ENCODE measurements at places on chromosomes 6 and 20. TPM values are rescaled to one million over a fixed set of nuclear protein-coding genes. Genes with fewer than 3 reads are reported as not detected.

Gene CITED2
- total RNA-seq: 303 TPM

Gene CDSN
- total RNA-seq: not detected

Gene HEY2
- not detected for total RNA-seq

Gene LPIN3
- total RNA-seq: 10.8 TPM

Gene MEI4
- not detected for total RNA-seq

Gene FAM83B
- total RNA-seq: not detected

Gene RNF39
- total RNA-seq: not detected

Gene POU5F1
- total RNA-seq: not detected

Gene MUCL3
- not detected for total RNA-seq

Gene GGTLC1
- not detected for total RNA-seq

Gene GCLC
- total RNA-seq: 6.5 TPM

Gene GRIK2
- 1.9 TPM for total RNA-seq

Gene FOXC1
- total RNA-seq: 7.0 TPM

Gene SLC2A10
- 43.7 TPM for total RNA-seq

Gene TOMM34
- total RNA-seq: 22.0 TPM

Gene IMPG1
- total RNA-seq: not detected

Gene OXT
- total RNA-seq: not detected

Gene ANKRD66
- total RNA-seq: not detected

Gene UNC93A
- total RNA-seq: not detected

Gene RBPJL
- total RNA-seq: not detected

Gene CST3
- total RNA-seq: 985 TPM

Gene FARS2
- total RNA-seq: 7.2 TPM

Gene FAM162B
- total RNA-seq: 5.4 TPM

Gene NCOA3
- 29.4 TPM for total RNA-seq

Gene COL12A1
- total RNA-seq: 194 TPM
